Stimulated activated CD4-positive, alpha-beta T cell treated with anti-CD3 and anti-CD28 coated beads, Interleukin-12 subunit alpha, Interleukin-12 subunit beta, amount 100 ng/mL, for 48 hours (primary cell): ENCODE measurements at places on chromosomes 2 and 18.

- no peak for DNase-seq
Observed at GRCh38 chr2:163637871-163638270, 97.9 kb downstream of the FIGN start.

GRCh38 chr2:18247282-18248110 lies 313.0 kb downstream of the RDH14 start:
- no peak for DNase-seq

GRCh38 chr2:134079373-134079772 lies 174.5 kb upstream of the MGAT5 start:
- DNase-seq: no peak

- DNase-seq: no peak
Observed at GRCh38 chr2:133849341-133849740, 281.1 kb upstream of the NCKAP5 start.

DNA sequence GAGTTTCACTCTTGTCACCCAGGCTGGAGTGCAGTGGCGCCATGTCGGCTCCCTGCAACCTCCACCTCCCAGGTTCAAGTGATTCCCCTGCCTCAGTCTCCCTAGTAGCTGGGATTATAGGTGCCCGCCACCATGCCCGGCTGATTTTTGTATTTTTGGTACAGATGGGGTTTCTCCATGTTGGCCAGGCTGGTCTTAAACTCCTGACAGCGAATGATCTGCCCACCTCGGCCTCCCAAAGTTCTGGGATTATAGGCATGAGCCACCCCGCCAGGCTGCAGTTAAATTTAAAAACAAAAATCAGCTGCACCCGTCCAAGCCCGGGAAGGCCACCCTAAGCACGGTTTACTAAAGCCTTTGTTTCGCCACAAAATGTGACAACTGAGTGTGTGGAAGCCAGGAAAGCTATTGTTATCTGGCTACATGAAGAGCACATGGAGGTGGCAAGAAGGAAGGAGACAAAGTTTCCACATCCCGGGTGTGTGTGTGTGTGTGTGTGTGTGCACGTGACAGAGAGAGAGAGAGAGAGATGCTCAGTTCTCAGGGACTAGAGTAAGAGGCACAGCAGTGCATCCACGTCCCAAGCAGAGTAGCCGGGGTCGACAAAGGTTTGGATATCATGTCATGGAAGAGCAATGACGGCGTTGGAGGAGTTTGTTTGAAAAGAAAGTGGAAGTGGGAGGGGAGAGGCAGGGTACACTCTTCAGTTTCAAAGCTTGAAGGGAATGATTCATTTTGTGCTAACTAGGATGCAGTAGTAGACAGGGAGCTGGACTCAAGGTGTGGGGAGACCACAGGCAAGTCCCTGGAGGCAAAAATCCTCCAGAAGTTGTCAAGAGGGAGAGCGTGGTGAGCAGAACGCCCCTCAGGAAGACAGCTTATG lies 20.1 kb downstream of the INPP5D start:
- DNase-seq: no peak

DNA sequence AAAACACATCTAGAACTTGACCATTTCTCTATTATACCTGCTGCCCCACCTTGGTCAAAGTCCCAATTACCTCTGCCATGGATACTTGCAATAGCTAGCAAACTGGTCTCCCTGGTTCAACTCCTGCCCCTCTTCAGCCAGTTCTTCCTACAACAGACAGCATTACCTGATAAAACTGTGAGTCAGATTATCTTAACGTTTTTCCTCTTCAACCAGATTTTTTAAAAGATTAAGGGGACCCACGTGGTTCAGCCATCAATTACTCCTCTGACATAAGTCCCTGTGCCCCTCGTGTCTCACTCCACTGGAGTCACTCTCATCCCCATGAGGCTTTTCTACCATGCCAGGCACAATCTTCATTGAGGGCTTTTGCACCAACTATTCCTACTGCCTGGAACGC lies 5.3 kb upstream of the ARHGAP15 start:
- no peak for DNase-seq

GRCh38 chr2:110768591-110768990 lies 36.2 kb downstream of the ACOXL start:
- no peak for DNase-seq

DNA sequence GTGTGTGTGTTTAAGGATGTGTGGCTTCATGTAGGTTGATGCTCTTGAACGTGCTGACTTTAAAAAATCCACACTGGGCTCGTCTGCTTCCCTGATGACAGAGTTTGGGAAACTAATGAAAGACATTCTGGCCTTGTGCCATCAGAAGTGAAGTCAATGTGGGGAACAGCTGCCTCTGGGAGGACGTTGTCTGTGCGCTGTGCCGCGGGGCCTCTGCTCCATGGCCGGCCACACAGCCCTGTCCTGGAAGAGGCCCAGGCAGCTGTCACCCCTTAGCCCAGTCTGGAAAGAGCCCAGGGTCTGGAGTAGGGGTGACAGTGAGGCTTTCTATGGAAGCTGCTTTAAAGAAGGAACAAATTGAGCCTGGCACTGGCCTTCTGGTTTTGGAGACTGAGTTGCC lies 155.8 kb downstream of the SH3RF3 start:
- DNase-seq: no peak
